Activated CD4-positive, alpha-beta T cell treated with anti-CD3 and anti-CD28 coated beads for 36 hours (primary cell): ENCODE measurements at places on chromosomes 16 and 17.

GRCh38 chr17:48368352-48368908, 61.6 kb downstream of the SKAP1 start:
- H3K36me3 ChIP-seq = peaks cover 31% of the 10 kb centered on the region
- no peak overlapping the region for H3K27ac ChIP-seq
- H3K4me3 ChIP-seq = no peak overlapping the region
- no peak for DNase-seq
- H3K4me1 ChIP-seq = peaks cover 28% of the 10 kb centered on the region

GRCh38 chr17:67492824-67493517, 115.9 kb downstream of the PITPNC1 start:
- H3K36me3 ChIP-seq = peaks cover 10% of the 10 kb centered on the region
- no peak overlapping the region for H3K4me3 ChIP-seq
- peaks cover 63% of the 10 kb centered on the region for H3K4me1 ChIP-seq

DNA sequence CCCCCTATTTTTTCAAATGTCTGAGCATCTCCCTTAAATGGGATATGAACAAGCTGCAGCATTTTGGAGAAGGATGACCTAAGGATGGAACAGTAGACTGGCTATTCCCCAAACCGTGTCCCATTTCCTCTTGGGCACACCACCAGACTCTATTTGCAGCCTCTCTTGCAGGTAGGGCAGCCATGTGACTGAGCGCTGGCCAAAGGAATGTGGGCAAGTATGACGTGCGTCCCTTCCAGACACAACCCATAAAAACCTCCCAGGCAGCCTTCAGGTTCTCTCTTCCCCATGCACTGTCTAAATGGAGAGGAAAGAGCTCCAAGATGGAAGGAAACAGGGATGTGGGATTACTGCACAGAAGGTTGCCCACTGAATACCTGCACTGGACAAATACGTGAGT, 149.7 kb downstream of the CCT6B start:
- no peak overlapping the region for H3K4me3 ChIP-seq
- H3K27me3 ChIP-seq = peaks cover 3% of the 10 kb centered on the region
- H3K27ac ChIP-seq = no peak overlapping the region
- no peaks in the 10 kb centered on the region for H3K36me3 ChIP-seq
- no peak for DNase-seq

DNA sequence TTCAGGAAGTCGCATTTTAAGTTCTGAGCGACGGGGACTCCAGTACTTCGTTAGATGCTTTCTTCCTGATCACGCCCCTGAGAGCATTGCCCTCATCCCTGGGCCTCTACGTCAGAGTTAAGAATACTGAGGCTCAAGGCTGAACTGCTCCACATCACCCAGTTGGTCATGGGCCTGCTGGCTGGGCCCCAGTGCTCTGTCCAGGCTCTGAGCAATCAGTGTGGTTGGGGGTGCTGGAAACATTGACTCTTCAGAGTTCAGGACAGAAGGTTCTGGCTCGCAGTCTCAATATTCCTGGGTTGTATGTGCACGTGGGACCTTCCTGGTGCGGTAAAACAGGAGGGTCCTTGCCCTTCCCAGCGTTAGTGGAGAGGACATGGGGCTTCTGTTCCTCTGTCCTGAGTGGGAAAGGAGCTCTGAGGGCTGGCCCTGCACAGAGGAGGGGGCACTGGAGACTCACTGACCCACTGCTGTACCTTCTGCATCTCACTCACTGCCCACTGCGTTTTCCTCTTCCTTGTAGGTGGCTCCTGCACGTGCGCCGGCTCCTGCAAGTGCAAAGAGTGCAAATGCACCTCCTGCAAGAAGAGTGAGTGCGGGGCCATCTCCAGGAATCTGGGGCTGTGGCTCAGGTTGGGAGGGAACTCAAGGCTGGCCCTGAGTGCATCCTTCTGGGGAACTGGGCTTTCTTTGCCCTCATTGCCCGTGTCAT, 518 bp downstream of the MT1E start:
- H3K27me3 ChIP-seq = peaks cover 31% of the 10 kb centered on the region
- H3K27ac ChIP-seq = peak overlapping the region; percentile 55
- H3K36me3 ChIP-seq = no peaks in the 10 kb centered on the region
- DNase-seq = peak; percentile 29
- peaks cover 14% of the 10 kb centered on the region for H3K4me1 ChIP-seq

GRCh38 chr16:23948949-23949411, 113.2 kb downstream of the PRKCB start:
- peak overlapping the region; percentile 3 for H3K4me3 ChIP-seq
- no peaks in the 10 kb centered on the region for H3K27me3 ChIP-seq
- peak; percentile 69 for DNase-seq
- peak overlapping the region; percentile 87 for H3K27ac ChIP-seq
- H3K4me1 ChIP-seq = peaks cover 93% of the 10 kb centered on the region

DNA sequence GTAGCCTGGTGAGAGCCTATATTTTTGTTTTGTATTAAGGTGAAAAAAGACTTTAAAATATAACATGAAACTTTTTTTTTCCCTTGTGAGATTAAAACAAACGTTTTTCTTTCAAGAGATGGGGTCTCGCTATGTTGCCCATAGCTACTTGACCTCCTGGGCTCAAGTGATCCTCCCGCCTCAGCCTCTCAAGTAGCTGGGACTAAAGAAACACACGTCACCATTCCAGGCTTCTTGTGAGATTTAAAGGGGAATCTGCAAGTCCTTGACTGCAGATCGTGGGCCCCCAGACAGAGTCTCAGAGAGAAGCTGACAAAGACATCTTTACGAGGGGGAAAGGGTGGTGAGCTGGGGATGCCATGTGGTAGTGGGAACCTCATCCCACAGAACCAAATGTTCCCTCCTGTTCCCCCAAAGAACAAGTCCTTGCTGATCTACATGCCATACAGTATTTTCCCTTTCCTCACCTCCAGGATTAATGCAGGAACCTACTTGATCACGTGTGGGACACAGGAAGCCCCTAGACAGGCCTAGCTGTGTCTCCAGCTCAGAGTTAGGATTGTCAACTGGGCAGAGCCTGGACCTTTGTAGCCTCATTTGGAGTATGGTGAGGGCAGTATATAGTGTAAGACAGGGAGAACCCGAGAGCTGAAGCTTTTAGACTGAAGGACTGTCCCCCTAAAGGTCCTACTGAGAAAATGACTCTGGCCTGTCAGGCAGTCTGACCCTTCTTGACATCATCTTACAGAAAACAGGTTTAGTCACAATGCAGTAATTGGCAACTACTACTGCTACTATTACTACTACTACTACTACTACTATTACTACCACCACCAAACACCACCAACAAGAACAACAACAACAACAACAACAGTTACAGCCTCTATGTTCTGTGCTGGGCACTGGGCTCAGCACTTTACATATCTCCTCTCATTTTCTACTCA, 4.1 kb downstream of the MAP3K14 start:
- H3K4me1 ChIP-seq = peaks cover 63% of the 10 kb centered on the region
- H3K4me3 ChIP-seq = peak overlapping the region; percentile 91
- H3K36me3 ChIP-seq = peaks cover 77% of the 10 kb centered on the region
- DNase-seq = peak; percentile 48

DNA sequence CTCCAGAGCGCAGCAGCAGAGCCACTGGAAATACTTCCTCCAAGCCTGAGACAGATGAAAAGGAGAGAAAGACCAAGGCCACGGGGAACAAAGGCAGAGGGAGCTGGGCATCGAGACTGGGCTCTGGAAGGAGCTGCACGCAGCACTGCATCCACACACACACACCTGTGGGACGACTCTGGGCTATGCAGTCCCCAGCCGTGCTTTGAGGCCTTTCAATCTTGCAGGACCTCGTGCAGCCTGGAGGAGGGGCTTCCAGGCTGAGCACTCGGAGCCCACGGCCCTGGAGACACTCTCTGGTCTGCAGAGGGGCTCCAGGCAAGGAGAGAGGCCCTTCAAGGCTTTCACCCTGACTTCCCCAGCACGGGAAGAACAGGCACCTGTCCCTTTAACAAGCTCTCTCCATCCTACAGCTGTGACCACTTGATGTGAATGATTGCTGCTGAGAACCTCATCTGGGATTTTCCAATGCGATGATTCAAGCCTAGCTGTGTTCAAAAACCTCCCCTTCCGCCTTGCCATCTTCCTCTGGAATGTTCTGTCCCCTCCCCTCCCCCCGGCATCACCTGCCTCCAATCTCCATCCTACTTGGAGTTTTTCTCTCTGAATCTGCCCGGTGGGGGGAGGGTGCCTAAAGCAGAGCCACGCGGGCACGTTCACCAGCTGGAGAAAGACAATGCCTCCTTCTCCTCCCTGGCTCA, 37.5 kb downstream of the RBFOX3 start:
- no peaks in the 10 kb centered on the region for H3K27me3 ChIP-seq
- no peak overlapping the region for H3K4me3 ChIP-seq
- no peaks in the 10 kb centered on the region for H3K4me1 ChIP-seq
- H3K27ac ChIP-seq = no peak overlapping the region
- H3K36me3 ChIP-seq = no peaks in the 10 kb centered on the region

DNA sequence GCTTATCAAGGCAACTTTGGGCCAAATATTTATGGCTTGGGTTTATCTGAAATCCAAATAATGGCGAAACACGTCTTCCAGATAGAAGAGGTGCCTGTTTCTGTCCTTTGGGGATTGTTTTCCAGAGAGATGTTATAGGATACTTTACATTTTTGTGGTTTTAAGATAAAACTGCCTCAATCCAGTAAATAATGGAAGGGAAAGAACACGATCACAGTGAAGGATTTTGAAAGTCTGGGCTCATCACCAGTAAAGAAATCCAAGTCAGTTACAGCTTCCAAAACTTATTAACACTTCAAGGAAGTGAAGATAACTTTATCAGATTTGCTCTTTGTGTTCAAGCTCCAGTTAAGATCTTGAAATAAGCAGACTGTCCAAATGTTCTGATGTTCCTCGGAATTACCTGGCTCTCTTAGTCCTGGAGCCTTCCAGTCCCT, 30.1 kb downstream of the DNAH2 start:
- H3K4me1 ChIP-seq = no peaks in the 10 kb centered on the region
- DNase-seq = no peak
- H3K27ac ChIP-seq = no peak overlapping the region
- no peaks in the 10 kb centered on the region for H3K36me3 ChIP-seq
- no peak overlapping the region for H3K4me3 ChIP-seq
- H3K27me3 ChIP-seq = no peaks in the 10 kb centered on the region

GRCh38 chr17:82786427-82786826, 34.6 kb downstream of the TBCD start:
- no peaks in the 10 kb centered on the region for H3K27me3 ChIP-seq
- no peak overlapping the region for H3K27ac ChIP-seq
- H3K4me3 ChIP-seq = no peak overlapping the region
- H3K36me3 ChIP-seq = peaks cover 23% of the 10 kb centered on the region

GRCh38 chr17:13437966-13438779, 163.6 kb downstream of the HS3ST3A1 start:
- no peak overlapping the region for H3K4me3 ChIP-seq
- DNase-seq = no peak
- H3K27ac ChIP-seq = no peak overlapping the region
- no peaks in the 10 kb centered on the region for H3K27me3 ChIP-seq
- H3K36me3 ChIP-seq = no peaks in the 10 kb centered on the region

DNA sequence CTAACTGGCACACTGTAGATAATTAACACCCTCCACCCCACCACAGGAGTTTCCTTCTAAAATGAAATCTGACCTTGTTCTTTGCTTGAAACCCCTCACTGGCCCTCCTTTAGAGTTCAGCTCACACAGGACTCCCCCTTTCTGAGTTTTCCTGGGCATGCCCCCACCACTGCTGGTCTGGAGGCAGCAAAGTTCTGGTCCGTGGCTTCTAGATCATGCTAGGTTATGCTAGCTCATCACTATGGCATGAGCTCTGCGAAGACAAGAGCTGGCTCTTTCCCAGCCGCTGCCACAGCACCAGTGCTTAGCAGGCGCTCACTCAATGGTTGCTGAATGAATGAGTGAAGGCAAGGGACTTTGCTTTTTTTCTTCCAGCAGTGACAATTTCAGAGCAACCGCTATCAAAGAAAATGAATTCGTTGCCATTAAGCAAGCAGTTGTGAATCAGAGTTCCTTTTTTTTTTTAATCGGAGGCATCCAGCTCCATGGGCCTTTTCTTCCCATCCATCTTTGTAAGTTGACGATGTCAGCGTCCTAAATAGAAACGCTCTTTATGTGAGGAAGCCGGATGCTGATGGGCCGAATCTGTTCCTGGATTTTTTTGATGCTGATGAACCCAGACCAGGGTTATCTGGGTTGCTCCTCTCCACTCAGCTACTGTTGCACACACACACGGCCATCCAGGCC, 80.8 kb upstream of the NOL11 start:
- H3K36me3 ChIP-seq = peaks cover 4% of the 10 kb centered on the region
- H3K4me3 ChIP-seq = no peak overlapping the region
- no peak overlapping the region for H3K27ac ChIP-seq
- H3K27me3 ChIP-seq = no peaks in the 10 kb centered on the region
- H3K4me1 ChIP-seq = no peaks in the 10 kb centered on the region

DNA sequence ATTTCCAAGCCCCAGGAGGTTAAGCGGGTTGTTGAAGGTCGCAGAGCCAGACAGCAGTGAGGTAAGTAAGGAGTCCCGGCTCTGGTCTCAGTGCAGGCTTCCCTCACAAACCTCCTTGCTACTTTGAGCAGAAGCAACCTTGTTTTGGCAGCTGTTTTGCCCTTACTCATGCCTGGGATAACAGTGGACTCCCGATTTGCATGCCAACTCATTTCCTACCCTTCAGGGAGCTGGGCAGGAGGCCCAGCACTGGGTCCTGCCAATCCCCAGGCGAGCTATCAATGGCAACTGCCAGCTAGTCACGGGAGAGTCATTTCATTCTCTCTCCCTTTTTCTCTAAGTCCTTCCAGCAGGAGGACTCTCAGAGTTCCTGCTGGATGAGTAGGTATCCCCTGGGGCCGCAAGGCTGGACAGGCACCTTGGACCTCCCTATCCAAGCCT, 72.0 kb upstream of the KSR1 start:
- peaks cover 12% of the 10 kb centered on the region for H3K4me1 ChIP-seq
- no peak overlapping the region for H3K27ac ChIP-seq
- no peak overlapping the region for H3K4me3 ChIP-seq
- DNase-seq = no peak
- no peaks in the 10 kb centered on the region for H3K36me3 ChIP-seq

DNA sequence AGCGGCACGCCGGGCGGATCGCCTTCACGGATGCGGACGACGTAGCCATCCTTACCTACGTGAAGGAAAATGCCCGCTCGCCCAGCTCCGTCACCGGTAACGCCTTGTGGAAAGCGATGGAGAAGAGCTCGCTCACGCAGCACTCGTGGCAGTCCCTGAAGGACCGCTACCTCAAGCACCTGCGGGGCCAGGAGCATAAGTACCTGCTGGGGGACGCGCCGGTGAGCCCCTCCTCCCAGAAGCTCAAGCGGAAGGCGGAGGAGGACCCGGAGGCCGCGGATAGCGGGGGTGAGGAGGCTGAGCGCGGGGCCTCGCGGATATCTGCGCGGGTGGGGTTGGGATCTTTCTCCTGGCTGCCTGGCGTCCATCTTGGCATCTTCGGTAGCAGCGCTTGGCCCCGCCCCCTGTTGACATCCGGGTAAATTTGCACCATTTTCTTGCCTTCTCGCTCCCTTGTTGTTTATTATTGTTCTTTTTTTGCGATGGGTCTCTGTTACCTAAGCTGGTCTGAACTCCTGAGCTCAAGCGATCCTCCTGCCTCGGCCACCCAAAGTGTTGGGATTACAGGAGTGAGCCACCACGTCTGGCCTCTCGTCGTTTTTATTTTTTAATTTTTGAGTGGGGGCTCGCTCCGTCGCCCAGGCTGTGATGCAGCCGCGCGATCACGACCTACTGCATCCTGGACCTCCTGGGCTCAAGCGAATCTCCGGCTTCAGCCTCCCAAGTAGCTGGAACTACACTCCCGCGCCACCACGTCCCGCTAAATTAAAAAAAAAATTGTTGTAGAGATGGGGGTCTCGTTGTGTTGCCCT, 898 bp downstream of the TERF2IP start:
- H3K36me3 ChIP-seq = peaks cover 53% of the 10 kb centered on the region
- H3K4me3 ChIP-seq = peak overlapping the region; percentile 85
- peak; percentile 94 for DNase-seq
- peak overlapping the region; percentile 95 for H3K27ac ChIP-seq
- no peaks in the 10 kb centered on the region for H3K27me3 ChIP-seq
- H3K4me1 ChIP-seq = peaks cover 59% of the 10 kb centered on the region

- H3K36me3 ChIP-seq = peaks cover 11% of the 10 kb centered on the region
- no peaks in the 10 kb centered on the region for H3K27me3 ChIP-seq
- no peak overlapping the region for H3K27ac ChIP-seq
- no peak for DNase-seq
Observed at GRCh38 chr17:37400505-37400904, 6.1 kb downstream of the ACACA start.
